ENCODE measurements at places on chromosomes 2 and 18.

- no peak for DNase-seq
Measured at GRCh38 chr2:57892920-57893319, 153.7 kb upstream of the VRK2 start.

- no peak for DNase-seq
Measured at GRCh38 chr18:2857491-2858131, 10.8 kb downstream of the EMILIN2 start.

- DNase-seq, result no peak
Measured at GRCh38 chr2:201883606-201884369, 77.5 kb downstream of the CDK15 start.

DNA sequence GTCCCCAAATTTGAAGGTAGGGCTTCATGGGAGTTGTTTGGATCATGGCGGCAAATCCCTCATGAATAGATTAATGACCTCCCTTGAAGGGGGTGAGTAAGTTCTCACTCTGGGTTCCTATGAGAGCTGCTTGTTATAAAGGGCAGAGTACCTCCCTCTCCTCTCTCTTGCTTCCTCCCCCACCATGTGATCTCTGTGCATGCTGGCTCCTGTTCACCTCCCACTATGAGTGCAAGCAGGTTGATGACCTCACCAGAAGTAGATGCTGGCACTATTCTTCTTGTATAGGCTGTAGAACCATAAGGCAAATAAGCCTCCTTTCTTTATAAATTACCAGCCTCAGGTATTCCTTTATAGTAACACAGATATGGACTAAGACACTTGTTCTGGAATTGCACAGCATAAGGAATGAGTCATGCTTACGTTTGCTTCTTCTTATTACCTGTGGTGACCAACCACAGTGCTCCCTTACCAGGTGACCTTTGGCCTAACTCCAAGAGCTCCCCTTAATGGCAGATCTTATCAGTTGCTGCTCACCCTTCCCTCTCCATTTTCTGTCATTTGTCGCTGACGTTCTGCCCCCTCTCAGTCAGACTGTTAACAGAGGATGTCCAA is 559.5 kb upstream of the GCFC2 start:
- DNase-seq, result no peak

DNA sequence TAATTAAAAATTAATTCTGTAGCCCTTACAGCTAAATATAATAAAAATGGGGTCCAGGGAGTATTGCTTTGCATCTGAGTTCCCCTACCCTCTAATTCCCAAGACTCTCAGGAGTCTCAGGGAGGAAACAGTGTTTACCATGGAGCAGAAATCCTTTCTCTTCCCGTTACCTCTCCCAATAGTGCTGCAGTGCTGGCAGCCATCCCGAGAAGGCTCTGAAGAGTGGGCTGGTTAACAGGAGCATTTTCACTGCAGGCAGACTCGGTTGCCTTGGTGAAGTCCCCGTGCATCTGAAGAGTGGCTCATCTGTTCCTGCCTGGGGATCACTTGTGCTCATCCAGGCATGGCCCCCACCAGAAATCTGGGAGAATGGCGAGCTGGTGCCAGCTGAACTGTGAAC is 41.8 kb upstream of the TMEM178A start:
- DNase-seq, result no peak

- no peak for DNase-seq
Measured at GRCh38 chr2:47034973-47035609, 119.5 kb upstream of the MCFD2 start.

GRCh38 chr2:230734247-230735175 is 21.9 kb downstream of the CAB39 start:
- DNase-seq, result no peak

- no peak for DNase-seq
Measured at GRCh38 chr2:66581339-66582103, 146.6 kb downstream of the MEIS1 start.
